ENCODE measurements at places on chromosomes 11 and 22. TPM values are rescaled to one million over a fixed set of nuclear protein-coding genes. Genes with fewer than 3 reads are reported as not detected.

The KRTAP5-2 gene
- not detected for total RNA-seq

DNA sequence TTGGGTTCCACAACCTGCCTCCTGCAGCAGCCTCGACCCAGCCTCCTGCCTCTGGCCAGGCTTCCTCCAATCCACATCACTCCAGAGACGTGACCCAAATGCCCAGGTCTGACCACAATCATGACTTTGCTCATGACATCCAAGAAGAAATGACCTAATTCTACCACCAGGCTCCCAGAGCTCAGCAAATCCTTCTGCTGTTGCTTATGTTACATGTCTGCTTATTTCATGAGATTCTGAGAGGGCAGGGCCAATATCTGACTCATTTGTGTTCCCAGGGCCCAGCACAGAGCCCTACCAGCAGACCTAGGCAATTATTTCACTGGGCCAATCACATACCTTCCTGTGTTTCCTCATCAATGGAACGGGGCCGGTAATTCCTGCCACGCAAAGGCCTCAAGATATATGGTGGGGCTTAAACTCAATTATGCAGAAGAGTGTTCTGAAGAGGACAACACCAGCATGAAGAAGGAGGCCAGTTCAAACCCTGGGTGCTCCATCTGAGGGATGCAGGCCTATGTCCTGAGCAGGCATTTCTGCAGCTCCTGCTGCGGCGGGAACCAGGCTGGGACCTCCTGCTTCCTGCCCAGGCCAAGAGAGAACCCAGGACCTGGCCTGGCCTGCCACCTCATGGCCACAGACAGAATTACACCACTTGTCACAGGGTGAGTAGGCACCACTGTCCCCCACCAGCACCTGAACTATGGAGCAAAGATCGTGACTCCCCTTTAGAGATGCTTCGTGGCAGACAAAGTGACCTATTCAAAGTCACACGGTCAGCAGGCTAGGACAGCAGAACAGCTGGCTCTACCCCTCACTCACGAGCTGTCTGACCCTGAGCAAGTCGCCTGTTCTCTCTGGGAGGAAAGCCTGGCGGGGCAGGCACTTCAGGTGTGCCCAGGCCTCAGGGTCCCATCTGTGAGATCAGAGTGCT is 5.9 kb downstream of the CENPM start:
- peak; percentile 88 for DNase-seq

DNA sequence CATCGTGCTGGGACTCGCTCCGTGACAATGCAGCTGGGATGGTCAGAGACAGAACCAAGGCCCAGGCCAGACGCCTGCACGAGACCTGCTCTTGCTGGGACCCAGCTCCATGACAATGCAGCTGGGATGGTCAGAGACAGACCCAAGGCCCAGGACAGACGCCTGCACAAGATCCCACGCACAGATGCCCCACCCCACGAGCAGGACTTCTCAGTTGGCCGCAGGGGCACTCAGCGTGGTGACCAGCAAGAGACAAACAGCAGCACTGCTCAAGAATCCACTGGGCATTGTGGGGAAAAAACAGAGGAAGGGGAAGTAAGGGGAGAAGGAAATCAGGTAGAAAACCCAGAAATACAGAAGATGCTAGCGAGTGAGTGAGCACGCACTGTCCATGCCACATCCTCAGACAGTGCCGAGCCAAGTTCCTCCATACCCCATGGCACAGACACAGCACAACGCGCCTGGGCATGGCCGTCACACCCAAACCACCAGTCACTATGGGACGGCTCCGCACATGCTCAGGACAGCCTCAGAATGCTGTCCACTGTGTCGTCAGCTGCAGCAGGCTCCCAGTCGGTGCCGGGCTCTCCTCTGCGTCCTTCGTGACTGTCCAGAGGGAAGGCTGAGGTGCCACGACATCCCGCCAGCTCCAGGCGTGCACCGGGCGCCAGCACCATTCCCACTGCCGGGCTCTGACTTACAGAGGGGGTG is 44.5 kb downstream of the BRD1 start:
- no peak for DNase-seq

DNA sequence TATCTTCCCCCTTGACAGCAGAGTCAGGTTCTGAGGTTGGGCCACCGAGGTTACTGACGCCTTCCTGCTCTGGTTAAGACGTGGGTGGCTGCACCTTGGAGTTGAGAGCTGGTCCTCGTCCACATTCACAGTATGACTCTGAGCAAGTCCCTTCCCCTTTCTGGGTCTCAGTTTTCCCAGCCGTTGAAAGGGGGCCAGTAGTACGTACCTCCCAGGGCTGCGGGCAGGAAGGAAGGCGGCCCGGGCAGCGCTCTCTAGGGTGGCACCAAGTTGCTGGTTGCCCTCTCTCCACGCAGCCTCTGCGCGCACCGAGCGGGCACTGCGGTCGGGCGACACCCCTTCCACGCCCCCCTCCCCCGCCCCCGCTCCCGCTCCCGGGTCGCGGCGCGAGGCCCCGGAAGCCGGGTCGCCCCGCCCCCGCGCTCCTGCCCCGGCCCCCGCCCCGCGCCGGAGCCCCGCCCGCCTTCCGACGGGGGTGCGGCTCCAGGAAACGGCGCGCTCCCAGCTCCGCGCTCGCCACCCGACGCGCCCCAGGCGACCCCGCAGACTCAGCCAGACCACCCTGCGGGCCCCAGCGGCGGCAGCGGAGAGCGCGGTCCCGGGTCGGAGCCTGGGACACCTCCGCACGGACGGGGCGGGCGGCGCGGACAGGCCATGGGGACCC is at the start of gene EHBP1L1:
Gene EHBP1L1, plus strand, starts transcription at position 486 of the 664 bp plus-strand sequence. CDS start 250 bp downstream, outside the sequence.
- peak; percentile 91 for DNase-seq

DNA sequence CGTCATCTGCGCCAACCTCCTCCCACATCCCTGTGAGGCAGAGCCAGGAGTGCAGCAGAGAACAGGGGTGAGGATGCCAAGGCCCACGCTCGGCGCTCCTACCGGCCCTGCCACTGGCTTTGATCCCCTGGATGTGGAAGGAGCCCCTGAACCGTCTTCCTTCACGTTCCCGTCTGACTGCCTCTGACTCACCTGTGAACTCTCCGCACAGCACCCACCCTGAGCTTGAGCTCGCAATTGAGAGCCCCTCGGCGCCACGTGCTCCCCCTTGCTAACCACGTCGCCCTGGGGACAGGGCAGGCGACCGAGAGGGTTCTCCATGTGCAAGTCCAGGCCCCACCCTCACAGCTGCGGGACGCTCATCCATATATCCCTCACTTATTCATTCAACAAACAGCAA is 645.3 kb downstream of the BRD1 start:
- no peak for DNase-seq

GRCh38 chr11:1834062-1834610 is 654 bp upstream of the SYT8 start:
- peak; percentile 91 for DNase-seq

DNA sequence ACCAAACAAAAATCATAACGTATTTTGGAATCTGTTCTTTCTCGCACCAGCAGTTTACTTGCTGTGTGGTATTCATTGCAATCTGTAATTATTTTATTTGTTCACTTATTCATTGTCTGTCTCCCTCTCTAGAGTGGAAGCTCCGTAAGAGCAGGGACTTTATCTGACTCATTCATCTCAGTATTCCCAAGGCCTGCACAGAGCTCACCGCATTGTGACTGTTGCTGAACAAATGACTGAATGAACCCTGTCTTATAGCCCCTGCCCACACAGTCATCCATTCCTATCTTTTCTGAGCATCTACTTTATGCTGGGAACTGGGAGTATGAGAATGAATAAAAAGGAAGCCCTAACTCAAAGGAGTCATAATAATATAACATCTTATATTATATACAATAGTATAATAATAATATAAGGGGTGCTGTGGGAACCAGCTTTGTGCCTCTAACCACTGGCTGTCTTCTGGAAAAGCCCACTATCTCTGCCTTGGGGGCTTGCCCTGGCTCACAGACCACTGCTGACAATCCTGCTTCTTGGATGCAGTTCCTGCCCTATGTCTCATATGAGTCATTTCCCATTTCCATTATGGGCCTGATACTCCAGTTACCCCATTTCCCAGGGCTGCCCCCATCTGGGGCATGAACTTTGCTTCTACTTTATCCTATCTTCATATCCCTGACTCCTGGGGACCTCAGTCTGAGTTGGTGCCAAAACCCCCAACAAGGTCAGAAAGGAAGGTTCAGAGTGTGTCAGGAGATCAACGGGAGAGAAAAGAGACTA is 11.0 kb downstream of the XRRA1 start:
- no peak for DNase-seq

- DNase-seq, result no peak
Measured at GRCh38 chr22:30712094-30712493, 17.4 kb downstream of the OSBP2 start.

GRCh38 chr11:95923439-95923727 is 524 bp downstream of the MTMR2 start:
- no peak for DNase-seq

DNA sequence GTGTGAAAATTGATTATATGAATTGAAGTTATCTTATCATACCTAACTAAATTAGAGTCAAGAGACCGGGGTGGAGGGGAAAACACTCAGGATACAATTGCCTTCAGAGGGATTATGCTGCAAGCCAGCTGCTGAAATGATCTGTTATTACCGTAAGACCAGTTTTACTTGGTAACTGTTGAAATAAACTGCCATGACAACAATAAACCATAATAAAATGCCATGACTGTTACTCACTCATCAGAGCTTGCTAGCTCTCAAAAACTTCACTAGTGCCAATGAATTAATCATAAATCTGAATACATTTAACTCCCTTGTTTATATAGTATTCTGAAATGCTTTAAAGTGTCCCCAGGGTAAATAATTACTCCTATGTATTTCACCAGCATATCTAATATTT is 68.2 kb downstream of the CASP12 start:
- no peak for DNase-seq

All from upper lobe of right lung (tissue), 1 donor.